HCEC 1CT (cell line): ENCODE measurements at places on chromosomes 3 and 15.

DNA sequence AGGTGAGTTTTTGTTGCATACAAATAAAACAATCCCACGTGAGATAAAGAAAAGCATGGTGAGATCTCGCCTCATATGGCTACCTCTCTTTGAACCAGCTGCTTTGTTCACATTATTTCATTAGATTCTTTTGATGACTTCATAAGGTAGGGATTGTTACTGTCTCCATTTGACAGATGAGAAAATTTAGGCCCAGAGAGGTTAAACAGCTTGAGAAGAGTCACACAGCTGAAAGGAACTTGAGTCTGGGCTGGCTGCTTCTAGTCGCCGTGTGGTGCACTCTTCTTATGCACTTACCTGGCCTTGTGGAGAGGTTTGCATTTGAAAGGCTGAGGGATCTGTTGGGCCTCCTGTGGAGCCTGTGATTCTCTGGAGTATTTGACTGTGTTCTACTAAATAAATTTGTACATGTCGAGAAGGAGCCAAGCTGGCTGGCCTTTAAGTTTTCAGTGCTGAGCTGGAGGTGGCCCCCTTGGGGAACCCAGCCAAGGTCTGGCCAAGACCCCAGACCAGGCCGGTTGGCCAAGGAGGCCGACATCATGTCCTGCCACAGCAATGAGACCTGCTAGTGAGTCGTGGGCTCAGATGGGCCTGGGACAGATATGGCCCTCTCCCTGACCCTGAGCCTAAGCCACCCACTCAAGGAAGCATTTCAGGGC, 125.1 kb downstream of the SMAD6 start:
- DNase-seq, result no peak

- DNase-seq, result no peak
Observed at GRCh38 chr3:159609625-159610024, 379.0 kb upstream of the IL12A start.

- DNase-seq, result peak; percentile 8
Observed at GRCh38 chr3:160801386-160802118, 45.5 kb downstream of the PPM1L start.

GRCh38 chr3:103227651-103228050, 792.8 kb downstream of the ZPLD1 start:
- no peak for DNase-seq

GRCh38 chr15:29138260-29138659, 131.4 kb downstream of the NSMCE3 start:
- DNase-seq, result no peak

DNA sequence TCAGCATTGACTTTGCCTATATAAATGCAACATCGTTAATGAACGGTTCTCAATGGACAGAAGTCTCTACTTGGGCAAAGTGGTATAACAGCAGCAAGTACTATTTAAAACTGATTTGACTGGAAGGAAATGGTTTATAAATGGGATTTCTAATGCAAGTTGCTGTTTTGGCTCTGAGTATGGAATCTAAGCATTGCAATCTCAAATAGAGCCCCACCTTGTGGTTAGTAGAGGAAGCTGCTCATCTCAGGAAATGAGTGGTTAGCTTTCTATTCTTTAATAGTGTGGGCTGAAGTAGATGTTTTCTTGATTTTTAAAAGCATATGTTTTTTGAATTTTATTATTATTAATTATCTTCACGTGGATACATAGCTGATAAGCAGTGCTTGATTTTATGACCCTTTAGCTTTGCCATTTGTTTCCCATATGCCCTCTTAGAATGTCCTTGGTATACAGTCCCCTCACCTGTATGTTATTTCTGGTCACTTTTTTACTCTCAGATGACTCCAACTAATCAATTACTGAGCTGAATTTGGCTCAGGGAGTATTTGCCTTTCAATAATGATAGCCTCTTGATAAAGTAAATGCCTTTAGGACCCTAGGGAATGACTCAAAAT, 67.1 kb downstream of the OXSM start:
- peak; percentile 61 for DNase-seq

DNA sequence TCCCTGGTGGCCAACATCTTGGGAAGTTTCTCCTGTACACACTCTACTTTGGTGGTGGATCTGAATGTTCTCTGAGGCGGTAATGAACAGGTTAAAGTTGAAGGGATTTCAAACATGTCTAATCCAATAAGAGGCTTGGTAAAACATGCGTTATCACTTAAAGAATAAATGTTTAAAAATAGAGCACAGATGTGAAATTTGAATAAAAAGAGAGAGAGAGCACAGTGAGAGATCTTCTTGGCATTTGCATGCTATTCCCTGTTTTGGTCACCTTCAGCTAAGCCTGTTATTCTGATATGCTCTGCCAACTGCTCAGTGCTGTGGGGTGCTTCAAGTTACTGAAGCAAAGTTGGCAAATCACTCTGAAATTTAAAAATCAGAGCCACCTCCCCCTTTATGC, 237.7 kb upstream of the WNT5A start:
- no peak for DNase-seq

DNA sequence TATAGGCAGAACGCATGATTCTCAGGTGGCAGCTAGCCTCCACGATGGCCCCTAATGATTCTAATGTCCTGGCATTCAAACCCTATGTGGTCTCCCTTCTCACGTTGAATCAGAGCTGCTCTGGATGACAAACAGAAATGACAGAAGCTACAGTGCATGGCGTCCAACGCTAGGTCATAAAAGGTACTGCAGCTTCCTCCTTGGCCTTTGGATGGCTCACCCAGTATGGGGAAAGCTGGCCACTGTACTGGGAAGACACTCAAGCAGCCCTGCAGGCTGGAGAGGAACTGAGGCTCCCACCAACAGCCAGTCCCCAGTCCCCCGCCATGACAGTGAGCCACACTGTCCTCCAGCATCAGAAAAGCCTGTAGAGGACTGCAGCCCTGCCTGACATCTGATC, 286.3 kb downstream of the FAM43A start:
- no peak for DNase-seq

DNA sequence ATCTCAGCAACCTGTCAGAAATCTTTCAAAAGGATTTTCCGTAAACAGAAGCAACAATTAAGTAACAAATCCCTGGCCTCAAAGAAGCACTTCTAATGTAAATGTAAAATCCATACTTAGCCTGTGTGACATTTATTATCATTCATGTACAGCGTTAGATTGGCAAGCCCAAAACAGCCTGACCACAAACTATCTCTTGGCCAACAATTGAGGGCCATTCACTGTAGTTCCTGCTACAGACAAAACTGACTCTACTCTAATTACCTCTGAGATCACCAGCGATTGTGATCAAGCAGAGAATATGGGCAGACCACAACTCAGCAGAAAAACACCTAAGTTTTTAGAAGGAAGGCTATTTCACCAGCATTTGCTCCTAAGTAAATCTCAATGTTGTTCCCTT, 9.2 kb downstream of the SHQ1 start:
- no peak for DNase-seq

GRCh38 chr3:177647341-177647740, 450.1 kb upstream of the TBL1XR1 start:
- DNase-seq, result no peak

GRCh38 chr15:79452244-79453051, 20.3 kb downstream of the MINAR1 start:
- no peak for DNase-seq

DNA sequence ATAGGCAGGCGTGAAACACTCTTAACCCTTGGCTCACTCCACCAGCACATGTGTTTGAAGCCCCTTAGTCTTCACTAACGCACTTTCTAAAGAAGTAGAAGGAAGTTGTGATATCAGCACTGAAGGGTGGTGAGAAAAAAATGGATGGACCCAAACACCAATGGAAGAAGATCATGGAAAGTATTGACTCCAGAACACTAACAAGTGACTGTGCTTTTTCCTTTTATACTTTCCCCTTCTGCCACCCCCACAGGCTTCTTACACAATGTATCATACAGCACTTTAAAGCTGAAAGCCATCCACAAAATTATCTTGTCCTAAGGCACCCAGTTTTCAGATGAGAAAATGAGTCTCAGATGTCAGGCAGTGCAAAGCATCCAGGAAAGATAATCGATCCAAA, 93.9 kb upstream of the PHLDB2 start:
- DNase-seq, result no peak

- no peak for DNase-seq
Observed at GRCh38 chr15:37361621-37362020, 261.3 kb upstream of the MEIS2 start.

GRCh38 chr3:111882194-111882593, 23.1 kb downstream of the PHLDB2 start:
- no peak for DNase-seq

DNA sequence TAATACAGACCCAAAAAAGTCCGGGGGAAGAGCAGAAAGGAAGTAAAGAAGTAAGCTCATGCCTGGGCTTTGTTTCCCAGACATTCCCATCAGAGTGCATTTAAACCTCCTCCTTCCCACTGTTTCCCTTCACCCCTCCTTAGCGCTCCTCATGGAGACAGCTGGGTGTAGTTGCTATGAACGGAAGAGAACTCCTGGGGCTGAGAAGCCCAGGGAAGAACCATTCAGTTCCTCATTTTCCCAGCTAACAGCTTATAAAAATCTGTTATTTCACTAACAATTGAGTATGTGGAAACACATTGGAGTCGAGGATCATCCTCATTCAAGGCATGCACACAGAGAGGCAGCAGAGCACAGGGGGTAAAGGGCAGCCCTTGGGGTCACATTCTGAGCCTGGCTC, 299.3 kb downstream of the SHQ1 start:
- DNase-seq, result no peak

DNA sequence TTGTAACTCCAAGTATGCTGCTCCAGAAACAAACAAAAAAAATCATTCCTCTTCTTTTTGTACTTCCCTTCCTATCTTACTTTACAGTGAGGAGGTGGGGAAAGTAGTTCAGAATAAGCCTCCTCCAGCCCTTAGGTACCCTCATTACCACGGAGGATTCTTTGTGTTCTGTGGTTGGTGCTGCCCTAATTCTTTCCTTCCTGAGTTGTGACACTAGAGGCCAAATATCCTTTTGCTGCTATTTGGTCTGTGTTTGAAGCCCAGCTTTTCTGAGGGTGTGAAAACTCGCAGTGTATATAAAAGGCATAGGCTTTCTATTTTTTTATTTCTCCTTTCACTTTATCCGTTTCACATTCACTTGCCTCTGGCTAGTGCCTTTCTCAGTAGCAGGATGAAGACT, 98.2 kb downstream of the HHLA2 start:
- no peak for DNase-seq

DNA sequence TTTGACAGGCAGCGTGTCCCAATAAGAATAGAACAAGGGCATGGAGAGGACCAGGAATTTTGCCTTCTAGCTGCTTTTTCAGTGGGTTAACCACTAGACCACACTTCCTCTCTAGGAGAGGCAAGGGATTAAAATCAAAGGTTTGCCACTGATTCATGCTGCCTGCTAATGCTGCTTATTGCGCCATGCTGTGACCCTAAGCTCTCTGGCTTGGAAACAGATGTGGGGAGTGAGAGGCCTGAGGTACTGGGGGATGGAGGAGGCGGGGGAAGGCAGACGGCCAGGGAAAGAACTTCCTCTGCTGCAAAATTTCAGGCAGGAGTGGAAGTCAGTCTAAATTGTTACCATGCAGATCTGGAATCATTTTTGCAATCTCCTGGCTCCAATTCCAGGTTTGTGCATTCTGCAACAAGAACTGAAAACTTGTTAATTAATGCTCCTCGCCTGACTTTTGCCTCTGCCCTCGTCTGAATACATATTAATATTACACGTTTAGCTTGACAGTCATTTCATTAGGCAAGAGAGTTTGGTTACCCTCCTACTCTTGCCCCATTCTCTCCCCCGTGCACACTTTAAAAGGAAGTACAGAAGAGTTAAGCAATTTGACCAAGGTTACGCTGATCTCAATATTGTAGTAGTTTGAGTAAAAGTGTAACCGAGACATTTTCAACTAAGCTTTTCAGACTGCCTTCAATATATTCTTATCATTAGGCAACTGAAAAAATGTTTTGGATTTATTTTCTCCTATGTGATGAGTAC, 121.7 kb upstream of the SPRED1 start:
- DNase-seq, result peak; percentile 99

DNA sequence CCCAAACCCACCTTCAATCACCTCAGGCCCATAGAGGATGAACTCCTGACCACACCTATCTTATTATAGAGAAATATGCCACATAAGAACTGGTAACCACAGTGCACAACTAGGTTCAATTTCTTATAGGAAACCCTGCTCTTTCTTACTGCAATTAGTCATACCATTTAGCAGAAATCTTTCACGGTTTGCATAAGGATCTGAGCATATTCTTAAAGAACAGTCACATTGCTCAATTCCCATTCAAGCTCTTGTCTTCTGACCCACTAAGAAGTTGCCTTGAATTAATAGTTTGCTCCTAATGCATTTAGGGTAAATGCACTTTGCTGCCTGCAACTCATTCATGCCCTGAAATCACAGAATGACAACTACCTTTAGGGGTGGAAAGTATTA, 9.2 kb downstream of the ERC2 start:
- DNase-seq, result no peak

GRCh38 chr3:190728574-190729246, 133.8 kb downstream of the GMNC start:
- peak; percentile 34 for DNase-seq

- DNase-seq, result no peak
Observed at GRCh38 chr3:3366386-3366785, 186.9 kb upstream of the CRBN start.

DNA sequence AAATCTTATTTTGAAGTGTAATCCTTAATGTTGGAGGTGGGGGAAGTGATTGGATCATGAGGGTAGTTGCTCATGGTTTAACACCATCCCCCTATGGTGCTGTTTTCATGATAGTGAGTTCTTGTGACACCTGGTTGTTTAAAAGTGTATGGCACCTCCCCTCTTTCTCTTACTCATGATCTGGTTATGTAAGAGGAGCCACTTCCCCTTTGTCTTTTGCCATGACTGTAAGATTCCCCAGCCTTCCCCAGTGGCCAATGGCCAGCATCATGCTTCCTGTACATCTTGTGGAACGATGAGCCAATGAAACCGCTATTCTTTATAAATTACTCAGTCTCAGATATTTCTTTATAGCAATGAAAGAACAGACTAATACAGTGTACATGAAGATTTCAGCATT, 39.8 kb upstream of the GMNC start:
- no peak for DNase-seq

- DNase-seq, result no peak
Observed at GRCh38 chr3:99373088-99373845, 265.1 kb upstream of the COL8A1 start.

- DNase-seq, result no peak
Observed at GRCh38 chr3:13780432-13781176, 99.3 kb downstream of the WNT7A start.

GRCh38 chr3:157531301-157531660, 28.1 kb upstream of the VEPH1 start:
- DNase-seq, result peak; percentile 26

GRCh38 chr3:45507820-45508317, 86.7 kb upstream of the LIMD1 start:
- peak; percentile 63 for DNase-seq
